SJSA1 (cell line): ENCODE measurements at places on chromosomes 11 and 22. TPM values are rescaled to one million over a fixed set of nuclear protein-coding genes. Genes with fewer than 3 reads are reported as not detected.
A peak's percentile ranks its signal among the peaks of the same experiment; 100 is the strongest.

Gene CCDC89
- 0.26 TPM in 1 of 2 replicates, not detected in the other for total RNA-seq

Gene B3GAT1
- not detected in 2 replicates for total RNA-seq

Gene PLAAT5
- total RNA-seq = 0.24 TPM in 1 of 2 replicates, not detected in the other

Gene VSIG2
- total RNA-seq = not detected in 2 replicates

Gene VSTM5
- not detected in 2 replicates for total RNA-seq

Gene VPREB1
- not detected in 2 replicates for total RNA-seq

Gene MIAT
- under 0.01 and 0.11 TPM in 2 replicates for total RNA-seq

Gene BSCL2
- total RNA-seq = 51.4 and 138 TPM in 2 replicates

Gene JHY
- 2.4 and 2.6 TPM in 2 replicates for total RNA-seq

DNA sequence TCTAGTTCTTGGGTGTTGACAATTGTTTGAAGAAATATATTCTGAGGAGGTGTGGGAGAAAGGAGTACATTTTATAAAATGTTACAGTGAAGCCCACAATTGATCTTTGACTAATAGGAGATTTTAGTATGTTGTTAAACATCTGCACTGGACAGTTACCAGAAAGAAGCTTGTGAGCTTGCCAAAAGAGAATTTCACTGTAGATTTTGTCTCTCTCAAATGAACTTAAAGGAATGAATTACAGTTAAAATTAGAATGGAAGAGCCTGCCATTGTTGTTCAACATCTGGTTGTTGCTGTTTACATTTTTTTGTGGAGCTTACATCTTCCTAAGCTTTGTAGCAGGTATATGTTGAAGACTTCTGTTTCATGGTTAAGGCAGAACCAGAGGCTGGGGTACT is 620.5 kb upstream of the CCDC179 start:
- DNase-seq = no peak

DNA sequence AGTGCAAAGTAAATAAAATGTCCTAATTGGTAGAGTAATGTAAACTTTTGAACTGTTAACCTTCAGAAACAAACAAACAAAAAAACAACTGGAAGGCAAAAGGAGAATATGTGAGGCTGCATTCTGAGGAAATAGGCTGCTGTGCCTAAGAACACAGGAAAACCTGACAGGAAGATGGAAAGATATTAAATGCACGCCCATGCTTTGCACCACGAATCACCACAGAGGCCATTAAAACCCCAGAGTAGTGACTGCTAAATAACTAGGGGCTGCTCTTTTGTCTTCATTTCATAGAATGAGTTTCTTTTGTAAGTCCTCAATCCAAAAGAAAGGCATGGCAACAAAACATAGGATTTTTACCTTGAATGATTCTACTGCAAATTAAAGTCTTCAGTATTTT is 436.0 kb downstream of the RAB38 start:
- DNase-seq = no peak

GRCh38 chr11:112558691-112559090 is 298.0 kb upstream of the PLET1 start:
- DNase-seq = no peak

DNA sequence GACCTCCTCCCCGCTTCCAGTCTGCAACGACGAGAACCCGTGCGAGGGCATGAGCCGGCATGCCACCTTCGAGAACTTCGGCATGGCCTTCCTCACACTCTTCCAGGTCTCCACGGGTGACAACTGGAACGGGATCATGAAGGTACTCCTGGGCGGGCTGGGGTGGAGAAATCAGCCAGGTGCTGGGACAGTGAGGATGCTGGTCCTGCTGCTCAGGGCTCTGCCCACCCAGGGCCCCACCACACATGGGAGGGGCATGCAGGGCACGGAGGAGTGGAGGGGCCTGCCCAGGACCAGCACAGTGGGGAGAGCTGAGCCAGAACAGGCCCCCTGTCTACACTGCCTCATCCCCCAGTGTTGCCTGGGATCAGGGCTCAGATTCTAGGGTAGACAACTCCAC is 107.4 kb downstream of the CACNA1I start:
- no peak for DNase-seq

GRCh38 chr11:28146123-28146751 is 38.0 kb downstream of the METTL15 start:
- peak; percentile 48 for DNase-seq

DNA sequence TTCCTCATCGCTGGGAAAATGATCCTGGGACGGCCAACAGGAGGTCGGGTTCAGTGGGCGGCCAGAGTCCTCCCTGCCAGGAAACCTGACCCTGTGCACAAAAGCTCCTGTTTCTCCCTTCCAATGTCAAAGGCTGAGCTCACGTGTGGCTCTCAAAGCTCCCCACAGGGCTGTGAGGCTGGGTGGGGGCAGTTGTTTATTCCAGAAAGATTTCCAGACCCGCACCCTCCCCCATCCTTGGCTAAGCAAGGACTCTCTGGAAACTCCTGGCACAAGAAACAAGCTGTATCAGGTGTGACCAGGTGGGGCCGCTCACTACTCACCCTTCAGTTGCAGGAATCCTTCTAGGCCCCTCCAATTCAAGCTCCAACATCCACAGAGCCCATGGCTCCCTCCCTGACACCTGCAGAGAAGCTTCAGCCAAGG is 131.9 kb downstream of the SHANK2 start:
- DNase-seq = no peak

- no peak for DNase-seq
Measured at GRCh38 chr22:31394326-31394725, 5.1 kb upstream of the DRG1 start.

GRCh38 chr11:108926841-108927577 is 262.1 kb downstream of the DDX10 start:
- DNase-seq = no peak

DNA sequence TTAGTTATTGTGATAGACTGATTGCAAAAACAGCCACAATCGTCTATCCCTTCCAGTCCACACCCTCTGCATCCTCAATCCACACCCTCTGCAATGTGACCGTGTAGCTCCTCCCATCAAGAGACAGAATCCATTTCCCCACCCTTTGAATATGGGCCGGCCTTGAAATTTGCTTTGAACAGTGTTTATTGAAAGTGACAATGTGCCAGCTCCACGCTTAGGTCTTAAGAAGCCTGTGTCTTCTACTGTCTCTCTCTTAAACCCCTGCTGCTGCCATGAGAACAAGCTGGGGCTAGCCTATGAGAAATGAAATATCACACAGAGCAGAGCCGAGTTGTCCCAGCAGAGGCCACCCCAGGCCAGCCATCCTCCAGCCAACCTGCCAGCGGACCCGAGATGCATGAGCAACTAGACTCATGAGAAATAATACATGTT is 22.3 kb upstream of the MICAL2 start:
- DNase-seq = peak; percentile 84

DNA sequence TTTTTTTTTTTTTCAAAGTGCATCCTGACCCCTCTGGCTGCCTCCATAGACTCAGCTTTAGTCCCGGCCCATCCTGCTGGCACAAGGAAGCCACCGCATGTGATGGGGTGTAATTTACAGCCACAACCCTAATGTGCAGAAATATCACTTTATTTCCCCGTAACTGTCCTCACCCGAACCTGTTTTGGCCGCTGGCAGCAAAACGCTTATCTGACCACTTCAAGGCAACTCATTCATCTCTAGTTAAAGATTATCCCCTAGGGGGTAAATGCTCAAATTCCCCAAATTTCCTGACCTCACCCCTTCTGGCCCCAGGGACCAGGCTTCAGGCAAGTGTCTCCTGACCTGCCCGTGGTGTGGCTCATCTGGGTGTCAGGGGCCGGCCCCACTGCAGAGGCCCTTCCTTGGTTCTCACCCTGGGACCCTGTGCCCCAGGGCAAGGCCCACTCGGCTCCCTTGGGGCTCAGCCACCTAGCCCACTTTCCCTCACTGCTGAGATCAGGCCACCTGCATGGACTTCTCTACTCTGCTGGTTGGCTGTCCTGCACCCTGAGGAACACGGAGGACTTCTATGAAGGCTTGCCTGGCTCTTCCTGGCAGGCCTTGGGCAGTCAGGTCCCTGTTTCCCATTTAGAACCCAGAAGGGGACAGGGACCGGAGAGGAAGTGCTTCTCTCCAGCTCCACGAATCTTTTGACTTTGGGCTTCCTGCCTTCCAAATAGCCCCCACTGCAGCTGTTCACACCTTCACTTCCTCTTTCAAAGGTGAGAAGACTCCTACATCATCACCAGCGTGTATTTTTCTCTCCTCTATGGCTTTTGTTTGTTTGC is 53.3 kb downstream of the WNT11 start:
- no peak for DNase-seq

GRCh38 chr11:77191429-77191822 is 63.4 kb downstream of the MYO7A start:
- DNase-seq = no peak

- no peak for DNase-seq
Measured at GRCh38 chr11:98495601-98496000, 525.1 kb upstream of the CNTN5 start.

- DNase-seq = no peak
Measured at GRCh38 chr22:32650553-32651345, 150.8 kb upstream of the TIMP3 start.

DNA sequence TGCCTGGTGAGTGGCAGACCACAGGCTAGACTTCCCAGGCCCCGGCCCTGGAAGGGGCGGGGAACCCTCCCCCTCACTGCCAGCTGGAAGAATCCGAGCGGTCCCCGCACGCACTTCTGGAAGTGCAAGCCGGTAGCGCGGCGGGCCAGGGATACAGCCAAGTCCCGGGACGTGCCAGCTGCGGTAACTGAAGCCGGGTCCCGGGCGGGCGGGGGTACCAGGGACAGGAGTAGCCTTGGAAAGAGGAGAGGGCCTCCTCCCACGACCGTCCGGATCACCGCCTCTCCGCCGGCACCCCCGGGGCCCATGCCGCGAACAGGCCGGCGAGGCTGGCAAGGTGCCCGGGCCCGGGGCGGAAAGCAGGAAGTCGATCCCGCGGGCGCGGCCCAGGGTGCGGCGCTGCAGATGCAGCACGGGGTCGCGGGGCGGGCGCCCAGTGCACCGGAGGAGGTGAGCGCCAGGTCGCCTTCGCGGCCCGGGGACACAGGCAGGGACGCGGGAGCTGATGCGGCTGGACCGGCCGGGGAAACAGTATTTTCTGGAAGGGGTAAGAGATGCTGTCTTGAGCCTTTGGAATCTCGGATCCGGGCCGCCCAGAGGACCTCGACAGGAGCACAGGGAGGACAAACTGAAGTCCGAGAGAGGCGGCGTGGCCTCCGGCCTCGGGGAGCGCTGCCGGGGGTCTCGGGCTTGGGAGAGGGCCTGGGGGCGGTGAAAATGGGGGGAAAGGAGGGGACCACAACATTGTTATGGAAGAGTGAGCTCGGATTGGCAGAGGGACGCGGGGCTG is 783 bp upstream of the SLC35C1 start:
- peak; percentile 80 for DNase-seq

GRCh38 chr11:57473285-57473841 is 13.0 kb downstream of the RTN4RL2 start:
- DNase-seq = no peak

- peak; percentile 53 for DNase-seq
Measured at GRCh38 chr22:27405672-27406388, 395.7 kb downstream of the MN1 start.

- DNase-seq = no peak
Measured at GRCh38 chr11:44631831-44632230, 66.4 kb downstream of the CD82 start.

DNA sequence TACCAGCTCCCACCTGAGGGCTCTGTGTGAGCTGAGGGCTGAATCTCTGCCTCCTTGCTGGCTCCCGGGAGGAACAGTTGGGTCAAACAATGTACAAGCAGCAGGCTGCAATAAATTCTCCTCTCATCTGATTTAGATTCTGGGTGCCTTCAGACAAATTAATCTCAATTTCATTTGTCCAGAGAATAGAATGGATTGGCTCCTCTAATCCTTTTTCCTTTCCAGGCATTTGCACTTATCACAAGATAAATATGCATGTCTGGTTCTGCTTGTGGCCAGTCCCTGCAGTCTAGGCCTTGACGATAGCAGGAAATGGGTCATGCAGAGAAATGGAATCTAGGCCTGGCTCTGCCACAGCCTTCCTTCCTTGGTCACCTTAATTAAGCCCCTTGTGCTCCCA is 28.7 kb downstream of the UPB1 start:
- DNase-seq = no peak
